ENCODE measurements at places on chromosomes 6 and 20.

GRCh38 chr20:61570646-61571195, 318.7 kb downstream of the CDH4 start:
- no peak for DNase-seq

DNA sequence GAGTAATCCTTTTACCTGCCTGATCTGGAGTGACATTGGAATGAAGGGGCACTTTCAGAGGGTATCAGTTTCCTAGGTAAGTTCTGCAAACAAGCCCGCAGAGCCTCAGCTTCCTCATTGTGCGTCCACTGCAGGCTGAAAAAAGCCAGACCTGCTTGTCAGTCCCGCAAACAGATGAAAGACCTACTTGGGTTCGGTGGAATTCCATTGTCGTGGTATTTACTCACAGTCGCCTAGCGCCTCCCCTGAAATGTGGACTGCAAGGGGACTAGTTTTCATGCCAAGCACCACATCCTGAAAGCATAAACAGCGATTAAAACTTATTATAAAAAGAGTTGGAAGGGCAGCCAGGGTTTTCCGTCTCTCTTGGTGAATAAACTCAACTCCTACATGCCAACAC, 121.5 kb downstream of the PAX1 start:
- DNase-seq, result no peak

GRCh38 chr6:150641398-150642139, 41.9 kb downstream of the PLEKHG1 start:
- no peak for DNase-seq

- no peak for DNase-seq
Measured at GRCh38 chr20:12061466-12061865, 143.8 kb downstream of the BTBD3 start.

DNA sequence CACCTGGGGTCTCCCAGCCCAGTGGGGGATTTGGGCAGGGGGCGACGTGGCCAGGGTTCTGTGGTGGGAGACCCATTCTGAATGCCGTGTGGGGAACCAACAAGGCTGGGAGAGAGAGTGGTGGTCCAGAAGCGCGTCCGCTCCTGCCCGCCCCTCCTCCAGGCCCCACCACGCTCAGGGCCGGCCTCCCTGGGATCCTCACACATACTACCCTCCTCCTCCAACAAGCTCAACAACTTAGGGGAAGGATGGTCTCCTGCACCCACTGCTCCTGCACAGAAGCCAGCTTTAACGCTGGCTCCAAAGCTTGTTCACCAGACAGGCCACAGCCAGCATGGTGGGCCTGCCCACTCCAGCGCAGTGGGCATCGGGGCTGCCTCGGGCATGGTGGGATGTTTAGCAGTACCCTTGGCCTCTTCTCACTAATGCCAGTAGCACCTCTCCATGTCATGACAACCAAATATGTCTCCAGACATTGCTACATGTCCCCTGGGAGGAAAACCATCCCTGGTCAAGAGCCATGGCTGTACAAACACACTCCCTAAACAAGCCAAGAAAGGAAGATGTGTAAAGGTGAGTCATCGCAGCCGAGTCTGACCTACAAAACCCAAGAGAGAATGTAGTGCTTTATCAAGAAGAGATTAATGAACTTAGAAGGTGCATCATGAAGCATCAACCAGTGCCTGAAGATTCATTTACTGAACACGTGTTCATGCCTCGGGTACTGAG, 75.7 kb downstream of the BMP7 start:
- no peak for DNase-seq

GRCh38 chr6:155493026-155493693, 37.5 kb upstream of the NOX3 start:
- DNase-seq, result no peak

GRCh38 chr6:21678990-21679389, 85.4 kb downstream of the SOX4 start:
- DNase-seq, result no peak

DNA sequence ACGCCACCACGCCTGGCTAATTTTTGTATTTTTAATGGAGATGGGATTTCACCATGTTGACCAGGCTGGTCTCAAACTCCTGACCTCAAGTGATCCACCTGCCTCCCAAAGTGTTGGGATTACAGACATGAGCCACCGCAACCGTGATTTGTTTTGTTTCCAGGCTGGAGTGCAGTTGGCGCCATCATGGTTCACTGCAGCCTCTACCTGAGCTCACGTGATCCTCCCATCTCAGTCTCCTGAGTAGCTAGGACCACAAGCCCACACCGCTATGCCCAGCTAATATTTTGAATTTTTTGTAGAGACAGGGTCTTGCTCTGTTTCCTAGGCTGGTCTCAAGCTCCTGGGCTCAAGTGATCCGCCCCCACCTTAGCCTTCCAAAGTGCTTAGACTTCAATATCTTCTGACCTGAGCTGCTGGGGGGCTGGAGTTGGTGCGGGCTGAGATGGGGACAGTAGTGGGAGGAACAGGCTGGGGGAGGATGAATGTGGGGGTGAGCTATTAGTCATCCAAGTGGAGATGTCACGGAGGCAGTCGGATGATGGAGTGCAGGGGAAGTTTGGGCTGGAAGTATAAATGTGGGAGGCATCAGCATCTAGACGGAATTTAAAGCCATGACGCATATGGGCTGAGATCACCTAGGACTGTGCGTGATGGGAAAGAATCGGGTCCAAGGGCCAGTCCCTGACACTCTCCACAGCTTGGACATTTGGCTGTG, 23.1 kb upstream of the ZMYND8 start:
- no peak for DNase-seq

DNA sequence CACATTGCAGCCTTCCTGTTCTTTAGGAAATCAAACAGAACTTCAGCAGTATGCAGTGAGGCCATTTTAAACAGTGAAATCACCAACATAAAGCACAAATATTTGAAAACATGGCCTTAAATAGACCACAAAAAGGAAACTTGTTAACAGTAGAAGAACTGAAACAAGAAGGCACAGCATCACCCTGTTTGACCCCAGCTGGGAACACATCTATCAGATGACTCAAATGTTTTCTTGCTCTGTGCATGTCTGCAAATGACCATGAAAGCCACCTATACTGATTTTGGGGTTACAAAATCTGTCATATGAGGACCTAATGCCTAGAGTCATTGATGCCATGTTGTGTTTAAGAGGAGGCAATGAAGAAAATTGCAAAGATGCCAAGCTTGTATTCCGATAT, 123.8 kb upstream of the ADGRF1 start:
- DNase-seq, result no peak

DNA sequence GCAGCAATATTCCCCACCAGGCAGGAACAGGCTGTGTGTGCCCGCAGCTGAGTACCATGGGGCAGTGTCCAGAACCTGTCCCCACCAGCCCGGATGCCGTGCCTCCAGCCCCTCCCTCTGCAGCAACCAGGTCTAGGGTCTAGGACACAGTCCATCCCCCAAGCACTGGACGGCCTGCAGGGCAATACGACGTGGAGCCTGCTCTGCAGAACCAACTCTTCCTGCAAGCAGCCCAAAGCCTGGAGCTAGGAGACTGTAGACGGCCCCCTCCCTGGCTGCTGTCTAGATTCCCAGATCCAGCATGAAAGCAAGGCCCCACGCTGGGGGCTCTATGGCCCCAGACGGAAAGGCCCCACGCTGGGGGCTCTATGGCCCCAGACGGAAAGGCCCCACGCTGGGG, 128.2 kb upstream of the AFDN start:
- no peak for DNase-seq

- DNase-seq, result no peak
Measured at GRCh38 chr20:23381876-23382275, 19.9 kb downstream of the GZF1 start.

DNA sequence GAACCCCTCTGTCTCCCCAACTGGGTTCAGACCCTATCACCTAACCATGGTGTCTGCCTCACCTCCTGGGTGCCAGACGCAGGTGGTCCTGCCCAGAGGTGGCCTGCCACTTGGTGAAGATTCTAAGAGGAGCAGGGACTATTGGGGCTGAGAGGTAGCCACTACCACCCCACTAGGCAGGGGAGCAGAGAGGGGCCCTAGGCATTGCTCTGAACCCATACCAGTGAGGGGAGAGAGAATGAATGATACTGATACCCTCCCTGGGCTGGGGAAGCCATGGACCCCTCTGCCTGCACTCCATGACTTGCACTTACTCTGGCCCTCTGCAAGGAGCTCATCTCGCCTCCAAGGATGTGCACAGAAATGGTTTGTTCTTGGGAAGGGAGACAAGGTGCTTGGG, 31.7 kb upstream of the SPDEF start:
- no peak for DNase-seq

DNA sequence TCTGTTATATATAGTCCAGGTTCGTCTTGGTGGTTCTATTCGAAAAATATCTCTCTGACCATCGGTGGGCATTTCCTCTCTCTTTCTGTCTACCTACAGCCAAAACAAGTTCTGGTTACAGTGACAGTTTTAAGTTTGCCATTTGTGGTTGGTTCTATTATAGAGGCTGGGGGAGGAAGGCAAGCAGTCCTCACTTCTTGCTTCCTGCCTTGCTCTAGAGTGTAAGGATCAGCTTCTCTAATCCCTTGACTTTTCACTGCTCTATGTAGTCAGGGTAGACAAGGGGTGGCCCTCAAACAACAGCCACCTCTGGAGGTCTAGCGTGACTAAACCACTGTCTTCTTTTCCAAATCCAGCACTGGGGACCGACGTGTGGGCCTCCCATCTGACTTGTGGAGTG, 16.1 kb downstream of the E2F3 start:
- no peak for DNase-seq

GRCh38 chr6:158605266-158605878, 39.2 kb downstream of the DYNLT1 start:
- peak; percentile 47 for DNase-seq

DNA sequence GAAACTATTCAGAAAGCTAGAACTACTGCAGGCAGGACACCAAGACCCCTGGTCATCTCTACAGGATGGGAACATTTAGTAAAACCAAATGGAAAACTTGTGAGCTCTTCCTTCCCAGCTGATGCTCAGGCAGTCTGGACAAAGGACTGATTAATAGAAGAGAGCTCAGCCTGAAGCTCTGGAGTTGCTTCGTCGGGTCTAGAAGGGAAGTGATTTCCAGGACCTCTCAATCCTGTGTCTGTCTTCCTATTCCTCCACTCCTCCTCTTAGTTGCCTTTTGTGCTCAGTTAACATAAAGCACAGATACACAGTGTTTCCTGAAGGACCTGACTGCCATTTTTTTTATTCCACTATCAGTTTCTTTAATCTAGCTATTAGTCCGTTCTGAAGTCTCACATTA, 54.2 kb downstream of the SLC35F1 start:
- no peak for DNase-seq

- no peak for DNase-seq
Measured at GRCh38 chr6:165052561-165053480, 256.6 kb downstream of the C6orf118 start.

DNA sequence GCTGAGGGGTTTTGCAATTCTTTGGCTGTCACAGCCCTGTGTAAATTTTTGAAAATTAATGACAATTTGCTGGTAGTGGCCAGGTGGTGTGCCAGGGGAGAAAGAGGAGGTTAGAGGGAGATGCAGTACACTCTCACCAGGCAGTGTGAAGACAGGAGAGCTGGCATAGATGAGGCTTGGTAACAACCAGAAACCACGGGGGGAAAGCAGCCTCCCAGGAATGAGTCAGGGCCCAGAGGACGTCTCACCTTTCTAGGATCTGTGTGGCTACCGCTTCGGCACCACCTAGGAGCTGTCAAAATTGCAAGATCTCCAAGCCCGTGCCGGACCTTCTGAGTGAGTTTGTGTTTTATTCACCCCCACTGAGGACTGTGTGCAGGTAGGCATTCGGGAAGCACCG, 171.4 kb downstream of the PACRG start:
- DNase-seq, result no peak

DNA sequence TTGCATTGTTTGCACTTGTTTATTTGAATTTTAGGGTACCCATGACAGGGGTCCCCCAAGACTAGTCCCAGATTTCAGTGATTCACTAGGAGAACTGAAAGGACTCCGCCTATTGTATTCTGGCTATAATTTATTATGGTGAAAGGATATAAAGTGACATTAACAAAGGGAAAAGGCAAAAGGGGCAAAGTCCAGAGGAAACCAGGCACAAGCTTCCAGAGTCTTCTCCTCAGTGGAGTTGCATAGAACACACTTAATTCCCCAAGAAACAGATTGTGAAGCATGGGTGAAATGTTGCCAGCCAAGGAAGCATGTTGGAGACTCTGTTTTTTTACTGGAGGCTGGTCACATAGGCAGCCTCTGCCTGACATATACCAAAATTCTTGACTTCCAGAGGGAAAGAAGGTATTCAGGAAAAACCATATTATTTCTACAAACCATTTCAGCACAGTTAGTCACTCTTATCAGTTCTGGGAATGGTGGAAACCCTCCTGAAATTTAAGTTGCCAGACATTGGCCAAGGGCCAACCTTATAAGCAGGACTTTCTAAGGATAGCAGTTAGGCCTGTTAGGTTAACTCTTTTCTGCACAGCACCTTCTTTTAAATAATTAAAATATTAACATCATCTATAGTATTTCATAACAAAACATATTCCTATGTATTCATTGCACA, 71.8 kb downstream of the FIG4 start:
- no peak for DNase-seq

DNA sequence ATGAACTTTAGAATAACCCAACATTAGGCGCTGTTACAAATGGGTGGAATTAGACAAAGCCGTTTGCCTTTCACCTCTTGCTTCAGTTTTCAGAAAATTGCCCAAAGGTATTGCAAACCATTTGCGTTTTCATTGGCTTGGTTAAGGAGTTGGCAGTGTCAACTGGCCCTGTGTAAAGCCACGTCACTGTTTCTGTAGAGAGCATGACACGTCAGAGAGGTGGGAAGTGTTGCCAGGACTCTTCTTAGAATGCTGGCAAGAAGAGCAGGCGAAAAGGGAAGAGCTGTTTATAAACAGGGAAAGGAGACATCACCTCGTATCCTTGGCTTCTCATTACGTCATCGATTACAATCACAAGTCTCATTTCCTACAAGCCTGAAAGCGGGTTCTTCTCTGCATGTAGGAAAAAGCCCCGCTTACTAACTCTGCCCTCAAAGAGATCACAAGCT, 4.2 kb upstream of the IRF4 start:
- DNase-seq, result no peak

GRCh38 chr6:140237251-140237650, 862.8 kb upstream of the CITED2 start:
- DNase-seq, result no peak

GRCh38 chr20:37095108-37095598, 644 bp downstream of the RBL1 start:
- no peak for DNase-seq

DNA sequence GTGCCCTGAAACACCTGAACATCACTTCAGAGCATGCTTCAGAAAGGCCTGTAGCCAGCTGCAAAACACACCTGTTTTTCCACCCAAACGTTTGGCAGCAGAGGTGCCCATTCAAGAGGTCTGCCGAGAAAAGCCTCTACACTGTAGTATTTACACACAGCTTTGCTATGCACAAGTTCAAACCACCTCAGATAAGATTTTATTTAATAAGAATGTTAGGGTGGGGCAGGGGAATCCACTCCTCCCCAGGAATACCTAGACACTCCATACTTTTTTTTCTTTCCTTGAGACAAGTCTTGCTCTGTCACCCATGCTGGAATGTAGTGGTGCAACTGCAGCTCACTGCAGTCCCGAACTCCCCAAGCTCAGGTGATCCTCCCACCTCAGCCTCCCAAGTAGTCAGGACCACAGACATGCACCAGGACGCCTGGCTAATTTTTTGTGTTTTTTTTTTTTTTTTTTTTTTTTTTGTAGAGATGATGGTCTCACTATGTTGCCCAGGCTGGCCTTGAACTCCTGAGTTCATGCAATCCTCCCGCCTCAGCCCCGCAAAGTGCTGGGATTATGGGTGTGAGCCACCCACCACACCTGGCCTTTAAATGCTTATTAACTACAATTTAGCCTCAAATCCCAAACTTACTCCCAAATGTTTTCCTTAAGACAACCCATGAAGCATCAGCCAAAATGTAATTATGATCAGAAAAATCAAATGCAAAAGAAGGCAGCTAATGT, 9.7 kb downstream of the MRPL14 start:
- no peak for DNase-seq

Measured in NCI-H774 (cell line).